Activated CD4-positive, alpha-beta T cell treated with anti-CD3 and anti-CD28 coated beads for 4 hours (primary cell): ENCODE measurements at places on chromosomes 5 and 9.

GRCh38 chr5:43981556-43981955, 378.6 kb downstream of the NNT start:
- no peak for DNase-seq

- DNase-seq: no peak
These were observed 633 bp upstream of the PPP1R26 start for GRCh38 chr9:135478829-135479468.

DNA sequence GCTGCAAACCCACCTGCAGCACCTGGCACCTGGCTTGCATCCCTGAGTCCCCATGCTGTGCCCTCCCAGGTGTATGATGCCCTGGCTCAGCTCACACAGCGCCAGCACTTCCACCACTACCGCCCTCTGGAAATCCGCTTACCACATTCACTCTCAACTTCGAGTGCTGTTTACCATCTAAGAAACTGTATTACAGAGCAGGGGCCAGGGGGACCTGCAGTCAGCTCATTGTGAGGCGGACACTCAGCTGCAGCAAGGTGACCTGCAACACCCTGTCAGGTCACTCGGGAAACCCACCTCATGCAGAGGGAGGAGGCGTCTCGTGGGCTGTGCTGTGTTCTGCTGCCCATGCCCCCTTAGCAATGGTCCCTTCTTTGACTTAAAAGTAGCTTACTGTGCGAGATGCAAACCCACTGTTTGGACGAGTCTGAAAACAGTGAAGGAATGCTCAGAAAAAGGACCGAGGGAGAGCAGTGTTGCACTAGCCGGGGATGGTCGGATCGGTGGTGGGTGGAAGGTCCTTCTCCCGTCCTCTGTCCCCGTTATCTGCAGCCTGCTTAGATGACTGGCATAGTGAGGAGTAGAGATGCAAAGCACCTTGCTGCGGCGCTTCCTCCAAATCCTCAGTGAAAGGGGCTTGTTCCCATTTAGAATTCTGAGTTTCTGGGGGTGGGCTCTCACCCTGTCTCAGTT, 55.2 kb upstream of the CTSL start:
- DNase-seq: no peak

DNA sequence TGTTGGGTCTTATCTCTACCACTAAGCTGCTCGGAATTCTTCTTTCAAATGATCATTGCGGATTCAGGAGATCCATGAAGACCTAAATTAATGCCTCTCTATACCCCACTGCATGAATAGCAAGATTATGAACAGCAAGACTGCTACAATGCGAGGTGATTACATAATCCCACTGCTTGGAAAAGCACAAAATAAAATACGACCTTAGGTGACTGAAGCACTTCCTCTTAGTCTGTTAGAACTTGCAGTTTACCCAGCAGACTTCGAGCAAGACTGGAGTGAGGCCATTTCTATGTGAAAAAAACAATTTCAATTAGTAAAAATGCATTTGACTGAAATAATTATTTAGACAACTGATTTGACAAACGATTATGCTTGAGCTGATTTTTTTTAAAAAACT, 59.8 kb downstream of the SH3RF2 start:
- DNase-seq: no peak

DNA sequence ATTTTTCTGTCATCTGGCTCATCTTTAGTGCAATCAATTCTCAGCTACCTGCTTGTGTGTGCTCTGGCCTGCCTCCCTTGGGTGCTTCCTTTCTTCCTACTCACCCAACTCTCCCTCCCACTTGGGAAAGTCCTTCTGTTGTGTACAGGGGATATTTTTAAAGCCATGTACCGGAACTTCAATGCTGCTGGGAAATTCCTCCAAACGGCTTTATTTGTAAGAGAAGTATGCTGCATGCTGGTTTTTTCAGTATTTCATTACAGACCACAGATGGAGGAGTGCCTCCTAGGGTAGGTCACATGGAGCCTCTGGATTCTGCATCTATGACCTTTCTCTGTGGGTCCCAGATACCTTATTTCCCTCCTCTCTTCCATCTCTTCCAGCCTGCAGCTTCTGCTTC, 5.4 kb upstream of the HMHB1 start:
- no peak for DNase-seq

- no peak for DNase-seq
These were observed 291.2 kb upstream of the DMRT1 start for GRCh38 chr9:550333-550732.

DNA sequence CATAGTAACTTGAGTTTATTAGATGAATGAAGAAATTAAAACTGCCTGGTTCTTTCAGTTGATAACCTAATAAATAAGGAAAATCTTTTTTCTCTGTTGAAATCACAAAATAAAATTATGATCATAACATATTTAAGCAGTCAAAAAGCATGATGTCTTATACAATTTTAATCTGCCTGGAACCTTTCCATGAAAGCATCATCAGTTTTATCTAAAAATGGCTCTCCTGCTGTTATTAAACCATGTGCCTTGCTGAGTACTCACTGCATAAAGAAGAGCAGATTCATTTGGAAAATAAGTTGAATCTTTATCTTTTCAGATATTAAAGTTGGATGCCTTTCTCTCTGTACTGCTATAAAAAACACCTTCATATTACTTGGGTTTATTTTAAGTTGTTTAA, 148.8 kb downstream of the SLC24A2 start:
- DNase-seq: no peak

DNA sequence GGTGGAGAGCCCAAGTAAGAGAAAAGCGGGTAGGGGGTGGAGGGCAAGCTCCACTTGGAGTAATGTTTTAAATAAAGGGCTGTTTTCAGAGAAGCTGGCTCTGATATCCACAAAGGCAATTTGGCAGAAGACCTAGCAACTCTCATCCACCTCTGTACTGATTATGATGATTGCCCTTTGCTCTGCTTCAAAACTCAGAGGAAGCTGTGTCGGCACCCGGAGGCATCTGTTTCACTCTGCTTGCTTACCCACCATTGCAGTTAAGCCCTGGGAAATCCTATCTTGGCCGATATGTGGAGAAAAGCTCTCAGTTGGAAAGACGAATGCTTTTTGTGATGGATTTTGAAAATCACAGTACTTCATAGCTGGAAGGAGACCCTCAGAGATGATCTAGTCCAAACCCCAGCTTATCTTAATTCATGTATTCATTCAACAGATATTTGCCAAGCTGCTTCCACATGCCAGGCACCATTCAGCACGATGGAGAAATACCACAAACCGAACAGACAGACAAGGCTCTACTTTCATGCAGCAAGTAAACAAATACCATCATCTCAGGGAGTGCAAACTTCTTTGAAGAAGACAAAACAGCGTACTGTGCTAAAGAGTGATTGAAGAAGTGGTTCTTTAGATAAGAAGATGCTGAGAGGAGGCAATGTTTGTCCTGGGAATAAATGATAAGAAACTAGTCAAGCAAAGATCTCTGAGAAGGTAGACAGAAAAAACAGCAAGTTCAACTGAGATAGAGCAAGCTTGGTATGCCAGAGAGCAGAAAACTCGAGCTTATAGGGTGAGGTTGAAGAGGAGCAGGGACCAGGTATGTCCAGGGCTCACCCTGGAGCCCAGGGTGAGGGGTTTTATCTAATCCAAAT, 140.4 kb upstream of the SPDL1 start:
- DNase-seq: no peak
